ENCODE measurements at places on chromosomes 1 and 21.

DNA sequence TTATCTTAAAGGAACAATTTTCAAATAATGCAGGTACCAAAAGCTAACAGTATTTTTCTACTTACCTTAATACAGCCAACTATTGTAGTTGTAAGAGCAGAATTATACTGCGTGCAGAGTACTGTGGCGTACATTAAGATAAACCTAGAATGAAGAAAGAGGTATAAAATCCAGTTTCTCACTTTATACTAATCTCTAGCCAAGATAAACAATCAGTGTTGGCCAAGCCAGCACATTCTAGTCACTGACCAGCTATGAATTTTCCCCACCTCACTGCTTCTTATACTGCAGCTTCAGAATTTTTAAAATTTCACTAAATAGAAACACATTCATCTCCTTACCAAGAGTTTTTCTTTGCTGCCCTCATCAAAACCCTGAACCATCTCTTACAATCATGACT is 33.6 kb downstream of the SLC35D1 start:
- DNase-seq, result no peak

DNA sequence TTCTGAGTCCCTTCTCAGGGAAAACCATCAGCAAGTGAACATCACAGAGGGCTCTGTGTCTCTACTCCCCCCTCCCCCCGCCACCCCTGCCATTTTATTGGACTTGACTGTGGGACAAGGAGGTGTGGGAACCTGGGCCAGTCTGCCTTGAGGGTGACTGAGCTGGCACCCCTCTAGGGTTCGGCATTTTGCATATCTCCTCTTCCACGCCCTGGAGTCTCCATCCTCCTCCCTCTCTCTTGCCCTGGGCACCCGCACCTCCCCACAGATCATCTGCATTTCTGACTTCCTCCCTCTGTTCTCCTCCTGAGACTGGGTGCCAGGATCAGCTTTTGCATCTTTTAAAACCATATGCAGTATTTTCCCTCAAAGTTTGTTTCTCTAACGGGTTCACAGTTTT is 107.1 kb upstream of the ERRFI1 start:
- DNase-seq, result no peak

GRCh38 chr21:31752352-31752751 is 20.4 kb upstream of the SCAF4 start:
- no peak for DNase-seq

DNA sequence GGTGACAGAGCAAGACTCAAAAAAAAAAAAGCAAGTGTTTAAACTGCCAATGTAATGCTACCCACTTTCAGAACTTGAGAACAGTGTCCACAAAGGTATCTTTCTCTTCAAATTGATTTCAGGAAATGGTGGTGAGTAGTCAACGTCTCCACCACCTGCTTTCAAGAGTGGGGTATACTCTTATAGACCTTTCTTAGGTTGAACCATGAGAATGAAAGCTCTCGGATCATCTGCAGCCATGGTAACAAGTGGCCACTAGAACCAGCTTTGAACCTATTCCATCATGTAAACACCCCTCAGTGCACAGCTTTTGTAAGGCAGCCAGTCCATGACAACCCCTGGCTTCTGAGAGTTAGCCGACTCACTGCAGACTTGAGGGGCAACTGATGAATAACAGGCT is 107.4 kb downstream of the NTPCR start:
- DNase-seq, result no peak

DNA sequence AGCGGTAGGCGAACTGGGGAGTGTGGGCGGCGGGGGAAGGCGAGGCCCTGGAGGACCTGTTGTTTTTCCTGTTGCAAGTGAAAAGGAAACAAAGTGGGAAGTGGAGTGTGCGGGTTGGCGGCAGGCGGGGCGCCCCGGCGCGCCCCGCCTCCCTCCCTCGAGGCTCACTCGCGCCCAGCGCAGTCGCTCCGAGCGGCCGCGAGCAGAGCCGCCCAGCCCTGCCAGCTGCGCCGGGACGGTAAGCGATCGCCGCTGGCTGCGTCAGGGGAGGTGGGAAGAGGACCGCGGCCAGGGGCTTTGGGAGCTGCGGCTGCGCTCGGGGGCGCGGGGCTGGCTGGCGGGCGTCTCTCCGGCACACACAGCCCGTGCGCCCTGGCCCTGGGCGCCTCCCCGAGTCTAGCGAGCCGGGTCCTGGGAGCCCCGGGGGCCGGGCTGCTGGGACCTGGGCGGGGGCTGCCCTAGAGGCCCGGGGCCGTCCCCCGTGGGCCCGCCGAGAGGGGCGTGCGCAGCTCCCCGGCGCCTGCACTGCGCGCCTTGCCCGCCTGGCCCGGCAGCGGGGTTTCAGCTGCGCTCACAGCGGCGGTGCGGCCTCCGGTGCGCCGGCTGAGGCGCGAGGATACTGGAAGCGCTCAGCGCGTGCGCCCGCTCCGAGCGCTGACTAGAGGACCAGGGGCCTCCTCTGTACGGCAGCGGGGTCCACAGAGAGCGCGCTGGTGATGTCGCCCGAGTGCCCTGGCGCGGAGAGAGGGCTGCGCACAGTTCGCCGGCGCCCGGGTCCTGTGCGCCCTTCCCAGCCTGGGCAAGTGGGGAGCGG is at the start of gene PIK3CD:
Gene PIK3CD (plus strand): TSS at position 167 of the 814 bp plus-strand sequence. CDS start 58,725 bp downstream, outside the sequence.
- DNase-seq, result no peak

- DNase-seq, result no peak
Observed at GRCh38 chr1:226568975-226569741, 20.6 kb downstream of the STUM start.

GRCh38 chr1:77833521-77834100 is 54.2 kb downstream of the MIGA1 start:
- no peak for DNase-seq

DNA sequence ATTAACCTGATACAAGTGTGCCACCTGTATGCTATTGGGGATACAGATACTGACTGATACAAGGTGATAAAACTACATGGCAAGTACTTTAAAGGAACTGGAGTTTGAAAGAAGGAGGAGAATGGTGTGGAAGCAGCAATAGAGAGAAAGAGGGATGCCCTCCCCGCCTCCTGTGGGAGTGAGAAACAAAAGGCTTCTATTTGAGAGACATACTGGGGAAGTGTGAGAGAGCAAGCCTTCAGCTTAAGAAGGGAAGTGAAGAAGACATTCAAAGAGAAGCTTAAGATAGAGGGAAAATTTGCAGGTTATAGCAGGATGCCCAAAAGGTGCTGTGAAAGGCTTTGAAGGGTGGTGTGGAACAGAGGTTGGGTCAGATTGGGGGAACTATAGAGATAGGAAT is 7.7 kb upstream of the ALG14 start:
- no peak for DNase-seq

- no peak for DNase-seq
Observed at GRCh38 chr1:16218014-16218673, 5.7 kb upstream of the ARHGEF19 start.

DNA sequence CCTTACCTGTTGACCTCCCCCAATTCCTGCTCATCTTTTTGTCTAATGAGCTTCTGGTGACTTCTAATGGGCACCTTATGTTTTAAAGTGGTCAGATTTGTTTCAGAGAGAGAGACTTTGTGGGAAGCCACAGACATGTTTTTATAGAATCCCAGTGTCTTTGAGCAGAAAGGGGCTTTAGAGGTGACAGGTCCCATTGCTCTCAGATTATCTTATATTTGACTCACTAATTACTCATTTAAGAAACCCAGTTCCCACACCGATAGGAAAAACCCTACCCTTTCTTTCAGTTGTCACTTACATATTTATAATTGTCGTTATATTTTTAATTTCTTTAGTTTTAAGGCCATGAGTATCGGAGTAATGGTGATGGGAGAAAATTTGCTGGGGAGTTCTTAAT is 215.5 kb downstream of the CAMTA1 start:
- no peak for DNase-seq

DNA sequence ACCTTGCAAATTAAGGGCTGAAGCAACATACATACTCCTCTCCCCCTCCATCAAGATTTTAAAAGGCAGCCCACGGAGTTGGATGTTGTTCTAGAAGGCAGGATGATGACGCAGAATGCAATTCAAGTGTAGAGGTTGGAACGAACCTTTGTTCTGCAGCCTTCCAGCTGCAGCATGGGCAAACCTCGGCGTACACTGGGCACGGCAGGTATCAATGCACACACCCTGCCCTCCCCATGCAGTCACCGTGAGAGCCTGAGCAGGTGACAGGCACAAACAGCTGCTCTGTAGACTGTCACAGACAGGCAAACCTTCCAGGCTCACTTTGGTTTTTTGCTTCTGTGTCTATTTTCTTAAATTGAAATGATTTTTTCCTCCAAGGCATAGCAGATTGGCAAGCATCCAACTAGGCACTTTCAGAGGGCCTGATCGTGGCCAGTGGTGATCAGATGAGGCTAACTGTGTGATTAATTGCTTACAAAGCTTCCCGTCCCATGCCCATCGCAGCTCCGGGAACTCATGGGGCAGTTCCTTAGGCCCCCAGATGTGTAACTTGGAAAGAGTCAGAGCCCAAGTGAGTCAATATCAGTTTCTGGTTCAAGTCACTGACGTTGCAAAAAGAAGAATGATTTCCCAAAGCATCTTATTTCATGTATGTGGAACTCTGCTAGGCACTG is 82.3 kb downstream of the ITPKB start:
- no peak for DNase-seq

DNA sequence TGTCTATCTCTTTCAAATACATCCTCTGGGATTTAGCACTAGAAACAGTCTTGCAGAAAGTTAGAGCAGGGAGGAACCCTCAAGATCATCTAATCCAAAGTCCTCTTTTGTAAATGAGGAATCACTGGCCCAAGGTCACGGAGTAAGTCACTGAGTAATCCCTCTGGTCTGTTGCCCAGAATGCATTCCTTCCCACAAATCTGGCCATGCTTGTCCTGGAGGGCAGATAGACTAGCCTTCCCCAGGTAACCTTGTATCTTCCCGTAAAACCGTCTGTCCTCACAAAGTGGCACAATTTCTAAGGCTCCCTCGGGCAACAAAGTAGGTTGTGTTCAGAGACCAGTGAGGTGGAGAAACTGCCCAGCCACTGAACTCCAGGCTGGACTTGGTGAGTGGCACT is 46.2 kb downstream of the DDR2 start:
- DNase-seq, result no peak

DNA sequence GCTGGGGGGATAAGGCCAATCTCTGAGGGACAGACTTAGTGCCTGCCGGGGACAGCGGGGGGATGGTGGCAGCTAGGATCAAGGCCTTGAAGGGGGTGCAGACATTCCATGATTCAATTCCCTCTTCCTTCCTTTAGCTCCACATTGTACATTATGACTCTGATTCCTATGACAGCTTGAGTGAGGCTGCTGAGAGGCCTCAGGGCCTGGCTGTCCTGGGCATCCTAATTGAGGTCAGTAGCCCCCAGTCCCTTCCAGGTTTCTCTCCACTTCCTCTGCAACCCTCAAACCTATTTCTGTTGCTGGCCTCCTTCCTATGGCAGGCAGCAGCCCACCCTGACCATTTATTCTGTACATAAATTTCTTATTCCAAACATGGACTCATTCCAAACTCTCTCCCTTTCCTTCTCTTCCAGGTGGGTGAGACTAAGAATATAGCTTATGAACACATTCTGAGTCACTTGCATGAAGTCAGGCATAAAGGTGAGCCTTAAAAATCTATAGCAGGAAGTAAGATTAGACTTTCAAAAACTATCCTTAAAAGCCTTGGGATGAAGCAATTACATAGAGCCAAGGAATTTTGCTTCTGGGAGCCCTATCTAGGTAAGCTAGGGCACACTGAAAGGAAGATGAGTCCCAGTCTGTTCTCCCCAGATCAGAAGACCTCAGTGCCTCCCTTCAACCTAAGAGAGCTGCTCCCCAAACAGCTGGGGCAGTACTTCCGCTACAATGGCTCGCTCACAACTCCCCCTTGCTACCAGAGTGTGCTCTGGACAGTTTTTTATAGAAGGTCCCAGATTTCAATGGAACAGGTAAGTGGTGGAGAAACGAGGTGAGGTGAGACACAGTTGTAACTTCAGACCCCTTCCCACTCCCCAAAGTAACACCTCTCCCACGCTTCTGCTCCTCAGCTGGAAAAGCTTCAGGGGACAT is 5.1 kb downstream of the CA14 start:
- DNase-seq, result no peak

DNA sequence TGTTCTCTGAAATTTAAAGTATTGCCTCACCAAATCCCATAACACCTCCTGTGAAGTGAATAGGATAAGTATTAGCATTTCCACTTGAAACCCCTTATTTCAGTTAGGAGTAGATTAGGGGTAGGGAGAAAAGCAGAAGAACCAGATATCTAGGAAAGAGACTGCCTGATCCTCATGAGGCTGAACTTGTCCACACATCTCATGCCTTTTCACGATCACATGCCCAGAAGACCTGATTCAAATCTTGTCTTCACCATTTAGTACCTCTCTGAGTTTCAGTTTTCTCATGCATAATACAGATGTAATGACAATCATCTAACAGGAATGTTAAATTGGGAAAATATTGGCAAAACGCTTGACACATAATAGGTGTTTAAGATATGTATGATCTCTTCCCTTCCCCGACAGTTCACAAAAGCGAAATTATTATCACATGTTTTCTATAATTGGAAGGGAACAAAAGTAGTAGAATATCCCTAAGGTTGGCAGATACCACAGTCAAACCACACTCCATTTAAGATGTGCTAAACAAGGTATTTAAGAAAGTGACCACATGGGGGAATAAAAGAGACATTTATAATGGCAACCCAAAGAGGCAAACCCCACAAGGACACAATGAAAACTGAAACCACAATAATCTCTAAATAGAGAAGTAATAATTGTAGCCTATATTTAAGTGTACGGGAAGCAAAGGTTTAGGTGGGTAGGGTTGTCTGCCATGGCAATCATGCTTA is 25.2 kb downstream of the GFI1 start:
- no peak for DNase-seq

- no peak for DNase-seq
Observed at GRCh38 chr1:18020021-18020817, 87.4 kb upstream of the IGSF21 start.

GRCh38 chr21:33123374-33124123 is 53.6 kb downstream of the OLIG1 start:
- no peak for DNase-seq

DNA sequence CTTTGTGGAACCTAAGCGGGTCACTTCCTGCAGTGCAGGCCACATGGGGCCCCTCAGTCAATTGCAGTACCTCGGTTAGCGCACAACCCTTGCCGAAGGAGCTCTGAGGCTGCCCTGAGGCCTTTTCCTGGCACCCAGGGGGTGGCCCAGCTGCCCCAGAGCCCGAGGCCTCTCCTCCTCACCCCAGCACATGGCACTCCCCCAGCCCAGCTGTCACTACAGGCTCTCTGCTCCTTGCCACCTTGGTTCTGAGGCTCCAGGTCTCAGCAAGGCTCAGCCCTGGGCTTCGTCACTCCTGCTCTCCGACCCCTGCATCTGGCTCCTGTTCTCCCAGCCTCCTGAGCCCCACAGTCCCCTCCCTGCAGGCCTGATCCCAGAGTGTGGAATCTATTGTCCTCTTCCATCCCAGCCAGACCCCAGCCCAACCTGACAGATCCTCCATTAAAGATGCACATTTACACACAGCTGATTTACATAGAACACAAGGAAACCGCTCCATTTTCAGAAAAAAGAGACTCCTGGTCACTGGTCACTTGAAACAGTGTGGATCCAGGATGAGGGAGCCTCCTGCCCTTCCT is 192.8 kb upstream of the POU3F1 start:
- no peak for DNase-seq

- DNase-seq, result no peak
Observed at GRCh38 chr1:155173478-155174323, at the start of gene TRIM46. Gene TRIM46 (plus strand): TSS chr1:155173849. CDS start chr1:155173967, 118 bp downstream.
